ENCODE measurements at places on chromosomes 2 and 18. TPM values are rescaled to one million over a fixed set of nuclear protein-coding genes. Genes with fewer than 3 reads are reported as not detected.

DNA sequence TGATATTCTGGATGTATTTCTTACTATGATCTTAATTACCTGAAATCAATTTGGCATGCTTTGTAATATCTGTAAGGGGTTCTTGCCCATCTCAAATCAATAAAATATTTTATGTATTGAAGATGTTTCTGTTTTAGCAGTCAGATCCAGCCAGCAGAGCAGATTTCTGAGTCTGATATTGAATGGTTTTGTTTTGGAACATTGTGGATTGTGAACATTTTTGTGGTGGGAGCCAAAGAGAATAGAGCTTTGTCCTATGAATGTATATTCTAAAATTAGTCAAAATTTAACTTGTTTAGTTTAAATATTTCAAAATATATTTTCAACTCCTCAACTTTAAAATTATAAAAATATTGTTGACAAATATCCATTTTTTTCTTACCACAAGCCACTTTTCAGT lies 197.0 kb downstream of the UBE2E3 start:
- no peak for DNase-seq
- no peaks in the 10 kb centered on the region for H3K4me1 ChIP-seq
- no peaks in the 10 kb centered on the region for H3K36me3 ChIP-seq
- H3K27ac ChIP-seq = no peak overlapping the region
- no peaks in the 10 kb centered on the region for H3K27me3 ChIP-seq
- H3K4me3 ChIP-seq = no peak overlapping the region

- H3K4me1 ChIP-seq = no peaks in the 10 kb centered on the region
- no peak overlapping the region for H3K4me3 ChIP-seq
- H3K27me3 ChIP-seq = no peaks in the 10 kb centered on the region
- H3K27ac ChIP-seq = no peak overlapping the region
- DNase-seq = no peak
Measured at GRCh38 chr18:62458868-62459716, 63.7 kb upstream of the ZCCHC2 start.

DNA sequence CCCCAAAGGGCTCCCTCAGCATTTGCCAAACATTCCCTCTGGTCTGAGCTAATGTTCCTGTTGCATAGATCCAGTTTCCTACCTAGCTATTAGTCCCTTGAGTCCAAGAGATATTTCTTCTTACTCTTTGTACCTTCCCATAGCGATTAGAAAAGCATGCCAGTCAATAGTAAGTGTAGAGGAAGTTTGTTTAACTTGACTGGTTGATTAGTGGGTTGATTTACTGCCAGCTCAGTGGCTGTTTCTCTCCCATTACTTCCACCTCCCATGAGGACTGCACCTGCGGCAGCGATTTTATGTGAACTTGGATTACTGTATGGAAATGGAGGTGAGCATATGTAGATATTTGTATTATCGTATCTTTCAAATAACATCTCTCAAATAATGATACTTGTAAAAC lies 1748.4 kb upstream of the CELF4 start:
- H3K27ac ChIP-seq = no peak overlapping the region
- no peaks in the 10 kb centered on the region for H3K4me1 ChIP-seq
- DNase-seq = no peak
- no peaks in the 10 kb centered on the region for H3K27me3 ChIP-seq

GRCh38 chr2:128600581-128601297 lies 282.1 kb upstream of the HS6ST1 start:
- no peaks in the 10 kb centered on the region for H3K27me3 ChIP-seq
- peak; percentile 32 for DNase-seq
- no peak overlapping the region for H3K4me3 ChIP-seq
- no peak overlapping the region for H3K27ac ChIP-seq

Gene APOB
- total RNA-seq = 4.7 TPM

Gene SNTG2
- total RNA-seq = 7.0 TPM
